ENCODE measurements at places on chromosomes 2 and 18.

GRCh38 chr2:128342550-128342949, 23.9 kb upstream of the HS6ST1 start:
- H3K27ac ChIP-seq: no peak overlapping the region
- H3K4me3 ChIP-seq: no peak overlapping the region
- H3K4me1 ChIP-seq: peaks cover 4% of the 10 kb centered on the region
- DNase-seq: no peak
- H3K27me3 ChIP-seq: no peaks in the 10 kb centered on the region
- H3K36me3 ChIP-seq: no peaks in the 10 kb centered on the region

DNA sequence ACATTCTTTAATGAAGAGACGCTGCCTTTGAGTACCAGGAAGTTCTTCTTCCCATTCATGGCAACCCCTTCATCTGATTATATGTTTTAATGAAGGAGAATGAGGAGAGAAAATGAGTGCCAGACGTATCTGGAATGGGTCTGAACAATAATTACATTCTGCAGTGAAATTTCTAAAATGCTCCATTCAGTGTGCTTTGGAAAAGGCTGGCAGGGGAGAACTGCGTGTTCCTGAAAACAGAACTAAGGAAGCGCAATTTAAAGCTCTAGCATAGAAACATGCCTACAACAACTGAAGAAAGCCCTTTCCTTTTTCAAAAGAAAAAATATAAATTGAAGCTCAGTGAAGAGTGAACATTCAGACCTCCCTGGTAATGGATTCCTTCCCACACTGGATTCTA, 58.8 kb downstream of the BOD1L2 start:
- no peaks in the 10 kb centered on the region for H3K36me3 ChIP-seq
- no peaks in the 10 kb centered on the region for H3K27me3 ChIP-seq
- H3K4me1 ChIP-seq: no peaks in the 10 kb centered on the region
- DNase-seq: no peak

- no peak for DNase-seq
- H3K36me3 ChIP-seq: no peaks in the 10 kb centered on the region
- no peaks in the 10 kb centered on the region for H3K27me3 ChIP-seq
- H3K27ac ChIP-seq: no peak overlapping the region
- peaks cover 6% of the 10 kb centered on the region for H3K4me1 ChIP-seq
These were observed 65.0 kb upstream of the TMEM18 start for GRCh38 chr2:742221-742620.

DNA sequence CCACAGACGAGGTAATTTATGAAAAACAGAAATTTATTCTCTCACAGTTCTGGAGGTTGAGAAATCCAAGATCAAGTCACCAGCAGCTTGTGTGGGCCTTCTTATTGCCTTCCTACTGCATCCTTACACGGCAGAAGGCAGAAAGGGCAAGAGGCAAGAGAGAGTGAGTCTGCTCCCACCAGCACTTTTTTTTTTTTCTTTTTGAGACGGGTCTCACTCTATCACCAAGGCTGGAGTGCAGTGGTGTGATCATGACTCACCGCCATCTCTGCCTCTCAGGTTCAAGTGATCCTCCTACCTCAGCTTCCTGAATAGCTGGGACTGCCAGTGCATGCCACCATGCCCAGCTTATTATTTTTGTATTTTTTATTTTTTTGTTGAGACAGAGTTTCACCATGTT, 78.5 kb upstream of the HK2 start:
- H3K36me3 ChIP-seq: no peaks in the 10 kb centered on the region
- DNase-seq: no peak
- H3K27ac ChIP-seq: no peak overlapping the region
- H3K4me3 ChIP-seq: no peak overlapping the region
- H3K27me3 ChIP-seq: no peaks in the 10 kb centered on the region
- no peaks in the 10 kb centered on the region for H3K4me1 ChIP-seq

DNA sequence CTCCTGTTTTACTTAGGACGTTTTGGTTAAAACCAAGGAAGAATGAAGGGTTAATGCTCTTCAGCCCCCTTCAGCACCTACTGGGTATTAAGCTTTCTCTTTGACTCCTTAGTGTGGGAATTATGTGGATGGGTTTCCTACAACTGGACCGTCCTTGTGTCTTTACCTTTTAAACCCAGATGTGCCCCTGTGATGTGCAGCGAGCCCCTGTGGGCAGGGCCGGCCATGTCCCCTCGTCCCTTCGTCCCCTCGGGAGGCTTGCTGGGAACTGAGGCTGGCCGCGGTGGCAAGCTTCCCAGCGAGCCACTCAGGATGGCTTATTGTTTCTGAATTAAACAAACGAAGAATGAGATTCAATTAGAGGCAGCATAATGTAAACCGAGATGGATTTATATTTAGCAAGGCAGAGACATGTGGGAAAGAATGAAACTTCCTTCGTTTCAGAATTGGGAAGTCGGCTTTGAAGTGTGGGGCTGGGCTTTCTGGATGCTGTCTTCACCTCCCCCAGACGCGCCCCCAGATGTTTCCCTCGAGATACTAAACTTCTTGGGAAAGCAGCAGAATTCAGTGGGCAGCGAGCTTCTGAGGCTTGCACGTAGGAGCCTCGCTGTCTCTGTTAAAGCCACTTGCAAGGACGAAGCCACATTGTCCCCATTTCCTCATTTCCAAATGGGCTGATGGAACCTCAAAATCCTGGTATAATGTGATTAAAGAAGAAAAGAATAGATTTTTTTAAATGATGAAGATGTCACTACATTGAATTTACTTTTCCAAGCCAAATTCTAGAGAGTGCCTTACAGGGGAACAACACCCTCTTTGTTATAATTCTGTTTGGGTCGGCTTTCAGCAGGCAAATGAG, 146.0 kb downstream of the VAPA start:
- H3K4me1 ChIP-seq: peaks cover 19% of the 10 kb centered on the region
- no peak overlapping the region for H3K27ac ChIP-seq
- H3K36me3 ChIP-seq: no peaks in the 10 kb centered on the region
- DNase-seq: no peak
- H3K4me3 ChIP-seq: no peak overlapping the region

DNA sequence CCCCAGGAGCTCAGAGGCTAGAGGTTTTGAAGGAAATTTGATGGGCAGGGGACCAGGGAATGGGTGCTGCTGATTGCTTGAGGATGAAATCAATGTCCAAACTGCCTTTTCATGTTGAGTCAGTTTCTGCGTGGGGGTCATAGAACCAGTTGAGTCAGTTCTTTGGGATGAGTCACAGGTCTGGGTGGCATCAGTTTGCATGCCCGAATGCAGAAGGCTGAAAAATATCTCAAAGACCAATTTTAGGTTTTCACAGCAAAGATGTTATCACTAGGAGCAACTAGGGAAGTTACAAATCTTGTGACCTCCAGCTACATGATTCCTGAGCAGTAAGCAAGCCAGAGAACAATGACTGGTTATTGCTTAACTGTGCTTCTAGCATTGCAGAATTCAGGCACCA, 1135.1 kb upstream of the CRIM1 start:
- H3K4me3 ChIP-seq: no peak overlapping the region
- no peak for DNase-seq
- no peaks in the 10 kb centered on the region for H3K27me3 ChIP-seq
- H3K4me1 ChIP-seq: no peaks in the 10 kb centered on the region

DNA sequence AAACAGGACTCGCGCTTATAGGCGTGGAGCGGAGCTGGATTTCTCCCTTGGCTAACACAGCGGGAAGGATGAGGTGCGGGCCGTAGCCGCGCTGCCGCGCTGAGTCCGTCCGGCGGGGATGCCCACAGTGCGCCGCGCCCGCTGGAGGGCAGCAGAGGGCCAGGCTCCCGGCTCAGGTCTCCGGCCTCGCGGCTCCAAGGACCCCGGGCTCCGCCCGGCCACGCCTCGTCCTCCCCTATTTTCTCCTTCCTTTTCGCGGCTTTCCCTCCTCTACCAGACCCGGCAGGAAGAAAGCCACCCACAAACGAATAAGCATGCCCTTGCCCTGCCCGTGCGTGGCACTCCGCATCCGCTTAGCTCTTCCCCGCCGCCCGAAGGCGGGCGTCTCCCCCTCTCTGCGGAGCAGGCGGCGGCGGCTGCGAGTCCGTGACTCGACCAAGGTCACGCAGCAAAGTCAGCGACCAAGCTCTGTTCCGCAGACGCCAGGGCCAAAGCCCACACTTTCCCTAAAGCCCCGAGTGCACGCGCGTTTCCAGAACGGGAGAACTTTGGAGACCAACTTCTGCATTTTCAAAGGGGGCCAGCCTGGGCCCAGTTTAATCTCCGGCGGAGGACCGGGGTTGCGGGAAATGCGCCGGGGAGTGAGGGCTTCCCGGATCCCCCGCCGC, 48.5 kb downstream of the KCNIP3 start:
- H3K4me3 ChIP-seq: peak overlapping the region; percentile 67
- H3K27me3 ChIP-seq: no peaks in the 10 kb centered on the region
- H3K27ac ChIP-seq: peak overlapping the region; percentile 71
- H3K36me3 ChIP-seq: no peaks in the 10 kb centered on the region

All from testis (tissue), 5 donors.